Activated T-cell treated with anti-CD3 and anti-CD28 coated beads, Interleukin-2, amount 50 U/mL, for 72 hours (primary cell): ENCODE measurements at places on chromosomes 6 and 20. TPM values are rescaled to one million over a fixed set of nuclear protein-coding genes. Genes with fewer than 3 reads are reported as not detected.
A peak's percentile ranks its signal among the peaks of the same experiment; 100 is the strongest.

Gene GJA10
- total RNA-seq, result not detected

GRCh38 chr6:88785478-88785877 is 177.9 kb downstream of the RNGTT start:
- H3K4me1 ChIP-seq, result no peaks in the 10 kb centered on the region
- no peaks in the 10 kb centered on the region for H3K27me3 ChIP-seq
- H3K4me3 ChIP-seq, result no peak overlapping the region
- DNase-seq, result no peak
- peaks cover 2% of the 10 kb centered on the region for H3K36me3 ChIP-seq

GRCh38 chr6:152380993-152381898 is 255.9 kb downstream of the SYNE1 start:
- H3K27ac ChIP-seq, result no peak overlapping the region
- H3K4me3 ChIP-seq, result no peak overlapping the region
- no peaks in the 10 kb centered on the region for H3K36me3 ChIP-seq
- H3K27me3 ChIP-seq, result peaks cover 23% of the 10 kb centered on the region
- no peaks in the 10 kb centered on the region for H3K4me1 ChIP-seq
- no peak for DNase-seq

GRCh38 chr6:161772176-161772575 is 498.3 kb upstream of the AGPAT4 start:
- H3K27ac ChIP-seq, result no peak overlapping the region
- no peaks in the 10 kb centered on the region for H3K4me1 ChIP-seq
- no peaks in the 10 kb centered on the region for H3K27me3 ChIP-seq
- no peak for DNase-seq

GRCh38 chr20:35276408-35276807 is 1.5 kb downstream of the MMP24OS start:
- H3K4me3 ChIP-seq, result peak overlapping the region; percentile 98
- DNase-seq, result no peak
- H3K27ac ChIP-seq, result peak overlapping the region; percentile 99
- H3K4me1 ChIP-seq, result peaks cover 16% of the 10 kb centered on the region
- no peaks in the 10 kb centered on the region for H3K27me3 ChIP-seq

GRCh38 chr6:43773050-43773979 is 3.3 kb downstream of the VEGFA start:
- H3K27ac ChIP-seq, result peak overlapping the region; percentile 79
- DNase-seq, result peak; percentile 80
- peaks cover 48% of the 10 kb centered on the region for H3K4me1 ChIP-seq
- peaks cover 15% of the 10 kb centered on the region for H3K36me3 ChIP-seq
- no peaks in the 10 kb centered on the region for H3K27me3 ChIP-seq

- no peak overlapping the region for H3K4me3 ChIP-seq
- H3K4me1 ChIP-seq, result peaks cover 25% of the 10 kb centered on the region
- H3K27ac ChIP-seq, result no peak overlapping the region
- peak; percentile 53 for DNase-seq
- H3K27me3 ChIP-seq, result no peaks in the 10 kb centered on the region
These were observed 18.3 kb downstream of the SLC16A10 start for GRCh38 chr6:111105578-111105977.

GRCh38 chr20:44961870-44962267 is 1.7 kb upstream of the TOMM34 start:
- H3K4me3 ChIP-seq, result peak overlapping the region; percentile 39
- H3K36me3 ChIP-seq, result peaks cover 22% of the 10 kb centered on the region
- no peak overlapping the region for H3K27ac ChIP-seq
- DNase-seq, result no peak
- H3K27me3 ChIP-seq, result no peaks in the 10 kb centered on the region
- peaks cover 76% of the 10 kb centered on the region for H3K4me1 ChIP-seq

GRCh38 chr6:15230827-15231226 is 15.0 kb upstream of the JARID2 start:
- no peaks in the 10 kb centered on the region for H3K36me3 ChIP-seq
- no peak overlapping the region for H3K4me3 ChIP-seq
- no peaks in the 10 kb centered on the region for H3K4me1 ChIP-seq
- DNase-seq, result no peak

DNA sequence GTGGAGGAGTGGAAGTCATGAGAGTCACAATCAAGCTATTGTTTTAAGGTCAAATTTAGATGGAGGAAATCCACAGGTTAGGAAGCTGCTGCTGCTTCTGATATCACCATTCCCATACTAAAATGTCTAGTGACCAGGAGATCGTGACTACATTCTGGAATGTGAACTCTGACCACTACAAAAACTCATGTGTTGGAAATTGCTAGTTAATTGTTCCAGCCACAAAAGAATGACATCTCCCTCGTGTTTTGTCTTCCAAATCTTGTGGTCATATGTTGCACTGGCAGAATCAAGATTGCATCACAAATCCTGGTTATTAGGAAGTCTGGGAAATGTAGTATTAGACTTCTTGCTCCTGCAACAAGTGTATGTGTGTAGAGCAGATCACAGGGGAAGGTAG is 441.9 kb downstream of the CD109 start:
- no peaks in the 10 kb centered on the region for H3K36me3 ChIP-seq
- H3K27me3 ChIP-seq, result no peaks in the 10 kb centered on the region
- DNase-seq, result no peak
- H3K4me1 ChIP-seq, result no peaks in the 10 kb centered on the region

- DNase-seq, result no peak
- H3K27me3 ChIP-seq, result peaks cover 10% of the 10 kb centered on the region
These were observed 73.0 kb downstream of the SASH1 start for GRCh38 chr6:148415511-148416260.

DNA sequence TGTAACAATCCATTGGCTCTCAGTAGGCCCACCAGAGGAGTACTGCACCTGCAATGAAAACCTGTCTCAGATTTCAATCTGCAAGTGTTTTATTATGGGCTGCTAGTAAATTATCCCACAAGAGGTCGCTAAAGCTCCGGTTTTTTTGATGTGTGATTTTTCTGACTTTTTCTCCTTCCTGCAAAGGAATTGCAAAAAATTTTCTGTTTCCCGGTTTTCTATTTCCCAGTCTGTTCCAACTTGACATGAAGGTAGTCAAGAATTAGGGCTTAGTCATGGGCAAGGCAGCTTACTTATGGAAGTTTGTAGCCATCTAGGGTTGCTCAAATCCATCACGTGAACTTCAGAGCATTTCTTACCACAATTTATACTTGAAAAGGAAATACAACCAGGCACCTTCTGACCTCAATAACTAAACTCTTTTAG is 38.5 kb upstream of the AHI1 start:
- peaks cover 50% of the 10 kb centered on the region for H3K4me1 ChIP-seq
- peak overlapping the region; percentile 7 for H3K27ac ChIP-seq
- DNase-seq, result no peak
- peaks cover 12% of the 10 kb centered on the region for H3K36me3 ChIP-seq

- no peaks in the 10 kb centered on the region for H3K36me3 ChIP-seq
- no peak overlapping the region for H3K4me3 ChIP-seq
- no peaks in the 10 kb centered on the region for H3K4me1 ChIP-seq
- no peak overlapping the region for H3K27ac ChIP-seq
- no peaks in the 10 kb centered on the region for H3K27me3 ChIP-seq
These were observed 422.7 kb downstream of the NKAIN2 start for GRCh38 chr6:124226396-124226795.

Gene RHAG
- not detected for total RNA-seq

Gene EEF1A2
- total RNA-seq, result 8.3 TPM

GRCh38 chr20:35979544-35979943 is 11.2 kb downstream of the CNBD2 start:
- no peaks in the 10 kb centered on the region for H3K4me1 ChIP-seq
- H3K4me3 ChIP-seq, result no peak overlapping the region
- H3K27ac ChIP-seq, result no peak overlapping the region
- no peak for DNase-seq
- H3K27me3 ChIP-seq, result no peaks in the 10 kb centered on the region

GRCh38 chr6:16140607-16141006 is 11.7 kb downstream of the MYLIP start:
- H3K4me3 ChIP-seq, result no peak overlapping the region
- peaks cover 50% of the 10 kb centered on the region for H3K4me1 ChIP-seq
- no peak for DNase-seq
- no peaks in the 10 kb centered on the region for H3K27me3 ChIP-seq
- peak overlapping the region; percentile 17 for H3K27ac ChIP-seq
